DMS153 (cell line): ENCODE measurements at places on chromosomes 6 and 20.

DNA sequence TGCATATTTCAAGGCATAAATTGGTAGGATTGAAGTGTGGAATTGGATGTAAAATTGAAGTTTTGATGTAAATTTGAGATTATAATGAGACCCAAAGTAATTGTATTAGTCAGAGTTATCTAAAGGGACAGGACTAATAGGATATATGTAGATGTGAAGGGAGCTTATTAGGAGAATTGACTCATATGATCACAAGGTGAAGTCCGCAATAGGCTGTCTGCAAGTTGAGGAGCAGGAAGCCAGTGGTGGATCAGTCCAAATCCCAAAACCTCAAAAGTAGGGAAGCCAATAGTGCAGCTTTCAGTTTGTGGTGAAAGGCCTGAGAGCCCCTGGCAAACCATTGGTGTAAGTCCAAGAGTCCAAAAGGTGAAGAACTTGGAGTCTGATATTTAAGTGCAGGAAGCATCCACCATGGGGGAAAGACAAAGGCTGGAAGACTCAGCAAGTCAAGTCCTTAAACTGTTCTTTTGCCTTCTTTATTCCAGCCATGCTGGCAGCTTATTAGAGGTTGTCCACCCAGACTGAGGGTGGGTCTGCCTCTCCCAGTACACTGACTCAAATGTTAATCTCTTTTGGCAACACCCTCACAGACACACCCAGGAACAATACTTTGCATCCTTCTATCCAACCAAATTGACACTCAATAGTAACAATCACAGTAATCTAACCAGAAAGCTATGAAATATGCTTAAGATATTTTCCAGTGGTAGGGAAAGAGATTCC lies 442.6 kb upstream of the PTCHD4 start:
- DNase-seq = no peak

- no peak for DNase-seq
Observed at GRCh38 chr20:36402708-36403107, 96.6 kb downstream of the DLGAP4 start.

GRCh38 chr20:62408640-62409039 lies 1.6 kb upstream of the CABLES2 start:
- DNase-seq = no peak

- DNase-seq = no peak
Observed at GRCh38 chr6:63677282-63677681, 41.7 kb downstream of the PHF3 start.

GRCh38 chr20:45612314-45612713 lies 17.2 kb upstream of the WFDC10A start:
- DNase-seq = no peak

DNA sequence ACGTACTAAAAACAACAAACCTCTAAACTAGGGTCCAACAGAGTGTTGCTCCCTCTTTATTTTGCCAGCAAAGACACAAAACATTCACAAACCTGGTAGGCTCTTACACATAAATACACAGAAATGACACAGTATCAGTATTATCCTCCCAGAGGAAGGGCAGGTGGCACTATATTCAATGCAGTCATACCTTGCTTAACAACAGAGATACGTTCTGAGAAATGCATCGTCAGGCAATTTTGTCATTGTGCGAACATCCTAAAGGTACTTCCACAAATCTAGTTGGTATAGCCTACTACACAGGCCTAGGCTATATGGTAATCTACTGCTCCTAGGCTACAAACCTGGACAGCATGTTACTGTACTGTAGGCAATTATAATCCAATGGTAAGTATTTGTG lies 9.6 kb downstream of the ZBTB2 start:
- DNase-seq = no peak

DNA sequence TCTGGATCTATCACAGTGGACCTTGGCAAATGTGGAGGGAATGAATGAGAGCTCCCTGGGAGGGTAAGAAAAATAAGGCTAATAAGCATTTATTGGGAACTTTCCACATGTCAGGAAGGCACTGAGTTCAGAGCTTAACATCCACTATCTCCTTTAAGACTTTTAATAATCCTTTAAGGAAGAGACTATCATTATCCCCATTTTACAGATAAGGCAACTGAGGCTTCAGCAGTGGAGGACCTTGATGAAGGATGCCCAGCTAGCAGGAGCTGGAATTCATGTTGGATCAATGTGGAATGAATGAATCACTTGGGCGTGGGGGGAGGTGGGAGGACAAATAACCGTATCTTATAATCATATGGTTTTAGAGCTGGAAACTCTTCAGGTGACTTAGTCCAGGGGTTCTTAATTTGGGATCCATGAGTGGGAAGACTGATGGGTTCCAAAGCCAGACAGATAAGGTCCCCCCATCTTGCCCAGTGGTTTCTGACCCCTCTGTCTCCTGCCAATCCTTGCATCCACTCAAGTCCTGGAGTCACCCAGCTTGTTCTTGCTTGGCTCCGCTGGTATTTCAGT lies 54.9 kb downstream of the CD40 start:
- DNase-seq = no peak

GRCh38 chr6:38906582-38906981 lies 142.0 kb upstream of the GLP1R start:
- no peak for DNase-seq

DNA sequence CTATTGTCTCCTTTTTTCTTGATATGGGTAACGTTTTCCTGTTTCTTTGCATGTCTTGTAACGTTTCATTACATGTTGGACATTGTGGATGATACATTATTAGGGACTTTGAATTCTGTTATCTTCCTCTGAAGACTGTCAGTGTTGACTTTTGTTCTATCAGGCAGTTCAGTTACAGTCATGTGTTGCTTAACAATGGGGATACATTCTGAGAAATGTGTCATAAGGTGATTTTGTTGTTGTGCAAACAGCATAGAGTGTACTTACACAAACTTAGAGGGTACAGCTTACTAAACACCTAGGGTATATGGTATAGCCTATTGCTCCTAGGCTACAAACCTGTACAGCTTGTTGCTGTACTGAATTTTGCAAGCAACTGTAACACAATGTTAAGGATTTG lies 64.7 kb downstream of the AK9 start:
- DNase-seq = no peak

- no peak for DNase-seq
Observed at GRCh38 chr6:79801362-79801761, 146.0 kb downstream of the ELOVL4 start.

DNA sequence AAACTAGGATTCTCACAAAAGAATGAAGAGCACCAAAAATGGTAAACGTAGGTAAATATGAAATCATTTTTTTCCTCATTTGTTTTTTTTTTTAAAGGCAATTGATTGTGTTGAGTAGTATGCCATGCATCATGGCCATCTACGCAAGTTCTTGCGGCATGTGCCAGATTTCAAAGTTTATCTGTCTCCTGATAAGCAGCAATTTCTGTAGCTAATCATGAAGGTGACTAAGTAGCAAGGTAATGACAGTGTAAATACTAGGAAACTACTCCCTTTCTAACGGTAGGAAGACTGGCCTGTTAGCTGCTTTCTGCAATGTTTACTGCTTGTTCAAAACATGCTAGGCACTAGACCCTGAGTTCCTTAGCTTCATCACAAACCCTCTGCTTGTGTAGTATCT lies 13.4 kb upstream of the LY86 start:
- no peak for DNase-seq

DNA sequence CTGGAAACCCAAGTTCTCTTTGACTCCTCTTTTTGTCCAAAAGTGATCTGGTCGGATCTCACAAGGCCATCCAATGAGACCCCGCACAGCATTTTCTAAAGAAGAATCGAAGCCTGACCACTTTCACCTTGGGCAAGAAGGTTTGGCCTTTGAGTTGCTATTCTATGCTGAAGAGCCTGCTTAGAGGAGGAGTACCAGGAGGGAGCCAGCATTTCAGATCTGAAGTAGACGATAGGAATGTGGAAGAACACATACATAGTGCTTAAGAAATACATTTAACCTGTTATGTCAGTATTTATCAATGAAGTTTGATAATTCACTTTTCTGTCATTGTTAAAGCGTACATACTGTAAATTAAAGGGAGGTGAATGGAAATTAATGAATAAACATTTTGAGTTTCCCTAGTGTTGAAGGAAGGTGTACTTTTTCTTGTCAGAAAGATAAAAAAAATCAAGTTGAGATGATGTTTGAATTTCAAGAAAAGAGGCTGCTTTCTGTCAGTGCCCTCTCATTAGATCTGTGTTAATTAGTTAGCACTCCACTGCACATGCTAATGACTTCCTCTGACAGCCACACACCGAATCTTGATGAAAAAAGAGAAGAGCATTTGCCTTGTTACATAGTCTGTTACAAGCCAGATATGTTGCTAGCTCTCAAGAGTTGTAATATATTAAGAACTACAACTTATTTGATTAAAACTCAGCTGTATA lies 10.9 kb upstream of the TDRD6 start:
- DNase-seq = no peak

DNA sequence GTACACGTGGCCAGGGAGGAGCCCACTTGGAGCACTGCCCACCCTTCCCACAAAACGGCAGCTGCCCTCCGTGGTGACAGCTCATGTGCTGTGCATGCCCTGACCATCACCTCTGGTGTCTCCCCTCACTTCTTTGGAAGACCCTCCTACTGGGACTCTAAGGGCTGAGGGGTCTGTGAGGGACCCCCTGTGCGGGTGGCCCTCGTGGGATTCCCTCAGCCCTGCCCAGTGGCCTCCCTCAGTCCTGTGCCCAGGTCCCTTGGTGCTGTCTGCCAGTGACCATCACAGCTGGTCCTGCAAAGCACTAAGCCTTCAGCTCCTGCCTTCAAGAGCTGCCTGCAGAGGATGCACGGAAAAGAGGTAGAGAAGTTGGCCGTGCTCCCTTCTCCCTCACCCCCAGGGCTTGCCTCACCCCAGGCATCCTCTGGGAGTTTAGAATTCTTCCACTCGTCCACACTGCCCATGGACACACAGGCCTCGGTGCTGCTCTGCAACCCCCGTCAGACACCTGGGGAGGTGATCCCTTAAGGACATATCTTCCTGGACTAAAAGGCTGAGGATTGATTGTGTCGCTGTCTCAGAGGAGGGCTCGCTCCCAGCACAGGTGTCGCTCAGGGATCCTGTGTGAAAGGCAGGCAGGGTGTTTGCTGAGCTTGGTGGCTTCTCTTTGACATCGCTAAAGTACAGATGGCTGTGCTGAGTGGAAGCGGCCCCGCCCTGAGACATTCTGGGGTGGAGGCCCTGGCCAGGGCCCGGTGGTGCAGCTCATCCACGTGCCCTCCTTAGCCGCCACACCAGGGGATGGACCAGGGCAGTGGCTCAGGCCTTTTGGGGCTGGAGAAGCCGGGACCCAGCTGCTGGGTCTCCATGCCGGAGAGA lies 119.5 kb upstream of the FRMD1 start:
- DNase-seq = no peak

- no peak for DNase-seq
Observed at GRCh38 chr6:125346201-125346925, 44.6 kb upstream of the HDDC2 start.

DNA sequence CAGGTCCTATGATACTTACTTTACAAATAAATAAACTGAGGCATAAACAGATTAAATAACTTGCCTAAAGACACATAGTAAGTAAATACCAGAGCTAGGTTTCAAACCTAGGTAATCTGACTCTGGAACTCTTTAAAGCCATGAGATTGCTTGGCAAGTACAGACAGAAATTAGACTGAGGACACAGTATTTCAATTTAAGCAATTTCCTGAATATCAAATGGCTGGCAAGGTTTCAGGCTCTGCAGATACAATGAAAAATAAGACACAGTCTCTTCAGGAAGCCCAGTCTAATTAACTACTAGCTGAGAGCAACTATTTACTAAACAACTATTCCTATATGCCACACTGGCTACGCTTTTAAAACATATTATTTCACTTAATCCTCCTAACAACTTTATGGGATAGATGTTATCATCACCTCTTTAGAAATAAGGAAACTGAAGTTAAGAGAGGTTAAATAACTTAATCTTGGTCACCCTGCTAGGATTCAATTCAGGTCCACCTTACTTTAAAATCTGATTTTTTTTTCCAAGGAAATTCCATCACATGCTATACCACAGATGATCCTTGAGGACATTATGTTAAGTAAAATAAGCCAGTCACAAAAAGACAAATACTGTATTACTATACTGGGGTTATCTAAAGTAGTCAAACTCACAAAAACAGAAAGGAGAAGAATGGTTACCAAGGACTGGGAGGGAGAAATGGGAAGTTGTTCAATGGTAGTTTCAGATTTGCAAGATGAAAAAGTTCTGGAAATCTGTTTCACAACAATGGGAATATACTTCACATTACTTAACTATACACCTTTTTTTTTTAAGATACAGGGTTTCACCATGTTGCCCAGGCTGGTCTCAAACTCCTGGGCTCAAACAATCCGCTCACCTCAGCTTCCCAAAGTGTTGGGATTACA lies 4.1 kb downstream of the TRPC4AP start:
- DNase-seq = no peak

DNA sequence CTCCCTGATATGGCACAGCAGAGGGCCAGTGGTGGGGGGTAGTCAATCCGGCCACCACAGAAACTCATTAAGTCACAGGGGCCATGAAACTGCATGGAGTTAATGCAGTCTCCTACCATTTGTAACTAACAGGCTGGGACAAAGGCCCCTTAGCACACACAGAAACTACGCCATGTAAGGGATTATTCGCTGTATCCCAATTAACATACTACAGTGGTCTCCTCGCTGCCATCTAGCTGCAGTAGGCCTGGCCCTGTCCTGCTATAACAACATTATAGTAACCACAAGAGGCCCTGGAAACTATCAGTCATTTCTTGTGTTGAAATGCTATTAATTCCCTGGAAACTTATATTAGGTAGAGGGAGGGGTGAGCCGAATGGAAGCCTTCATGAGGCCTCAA lies 72.3 kb upstream of the CCN2 start:
- DNase-seq = no peak

DNA sequence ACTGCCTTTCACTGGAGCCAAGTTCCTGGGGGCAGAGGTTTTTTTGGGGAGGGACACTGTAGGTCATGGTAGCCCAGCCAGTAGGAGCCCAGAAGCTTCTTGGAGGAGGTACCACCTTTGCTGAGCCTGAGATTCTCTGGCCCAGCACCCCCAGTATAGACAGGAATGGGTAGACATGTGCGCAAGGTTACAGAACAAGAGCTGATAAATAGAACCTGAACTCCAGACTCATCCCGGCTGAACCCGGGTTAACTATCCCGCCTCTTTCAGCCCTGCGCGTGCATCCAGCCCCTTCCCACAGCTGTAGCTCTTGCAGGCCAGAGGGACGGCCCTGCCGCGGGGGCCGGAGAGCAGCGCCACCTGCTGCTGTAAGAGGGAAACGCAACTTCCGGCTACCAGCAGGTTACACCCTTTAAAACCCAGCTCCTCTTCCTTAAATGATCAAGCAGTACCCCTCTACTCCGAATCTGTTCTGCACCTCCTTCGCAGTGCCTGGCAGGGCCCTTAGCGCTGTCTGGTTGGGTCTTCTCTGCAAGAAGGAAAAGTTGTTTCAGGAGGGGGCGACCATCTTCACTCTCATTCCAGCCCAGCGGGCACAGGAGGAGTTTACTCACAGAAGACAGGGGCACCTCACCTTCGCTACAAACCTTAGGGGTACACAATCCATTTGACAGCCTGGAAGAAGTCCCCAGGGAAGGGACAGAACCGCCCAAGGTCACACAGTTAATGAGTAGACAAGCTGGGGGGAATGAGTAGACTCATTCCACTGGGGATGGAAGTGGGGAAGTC lies 7.5 kb downstream of the SRXN1 start:
- peak; percentile 20 for DNase-seq

- DNase-seq = no peak
Observed at GRCh38 chr6:27280064-27280539, 32.0 kb downstream of the POM121L2 start.

GRCh38 chr6:45222380-45222779 lies 105.8 kb upstream of the RUNX2 start:
- no peak for DNase-seq

GRCh38 chr20:48718786-48719578 lies 108.8 kb downstream of the PREX1 start:
- no peak for DNase-seq
